GM23338 (cell line): ENCODE measurements at places on chromosomes 4 and X.

DNA sequence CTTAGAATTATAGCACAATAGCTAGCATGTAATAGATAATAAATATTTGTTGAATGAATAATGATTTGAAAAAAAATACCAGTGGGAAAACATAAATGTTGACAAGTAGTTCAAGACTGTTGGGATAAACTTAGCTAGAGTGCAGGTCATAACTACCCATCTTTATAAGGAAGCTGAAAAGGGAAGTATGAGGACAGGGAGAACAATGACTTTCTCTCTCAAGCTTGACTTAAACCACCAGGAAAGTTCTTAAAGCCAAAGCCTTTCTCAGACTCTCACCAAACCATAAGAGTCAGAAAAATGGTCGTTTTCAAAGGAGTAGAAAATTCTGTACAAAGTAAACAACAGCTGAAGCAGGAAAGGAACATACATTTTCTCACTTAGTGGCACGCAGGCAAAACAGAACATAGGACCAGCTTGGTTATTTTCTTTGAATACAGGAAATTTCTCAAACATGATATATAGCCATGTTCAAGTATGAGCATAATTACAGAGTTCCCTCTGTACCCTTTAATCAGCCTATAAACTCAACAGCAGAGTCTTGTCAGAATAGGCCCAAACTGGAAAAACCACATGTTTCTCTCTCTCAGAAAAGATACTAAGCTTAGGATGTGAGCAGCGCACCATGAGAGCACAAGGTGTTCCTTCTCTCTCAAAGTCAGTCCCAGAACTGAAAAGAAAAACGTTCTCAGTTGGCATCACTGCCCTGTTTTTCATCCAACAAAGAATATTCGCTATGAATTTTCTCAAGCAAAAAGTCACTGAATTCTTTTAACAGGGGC, 28.7 kb downstream of the MAPK10 start:
- no peak for DNase-seq

GRCh38 chrX:53268173-53268572, 13.2 kb downstream of the IQSEC2 start:
- DNase-seq = no peak

DNA sequence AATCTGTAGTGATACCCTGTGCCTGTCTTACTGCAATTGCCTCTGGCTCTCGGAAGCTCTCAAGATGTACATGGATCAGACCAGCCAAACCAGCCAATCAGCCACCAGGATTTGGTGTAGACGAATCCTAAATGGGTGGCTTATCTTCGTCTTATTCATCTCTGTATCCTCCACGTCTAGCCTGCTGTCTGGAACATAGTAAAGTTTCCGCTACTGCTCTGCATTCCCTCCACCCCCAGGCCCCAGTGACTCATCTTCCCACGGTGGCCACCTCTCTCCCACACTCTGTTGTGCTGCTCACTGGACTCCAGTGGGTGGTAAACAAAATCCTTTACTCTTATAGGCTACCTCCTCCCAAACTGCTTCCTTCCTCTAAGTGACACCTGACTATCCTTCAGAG, 37.8 kb downstream of the SEPTIN6 start:
- DNase-seq = no peak

- DNase-seq = no peak
These were observed 234.1 kb downstream of the GRXCR1 start for GRCh38 chr4:43126595-43126994.

DNA sequence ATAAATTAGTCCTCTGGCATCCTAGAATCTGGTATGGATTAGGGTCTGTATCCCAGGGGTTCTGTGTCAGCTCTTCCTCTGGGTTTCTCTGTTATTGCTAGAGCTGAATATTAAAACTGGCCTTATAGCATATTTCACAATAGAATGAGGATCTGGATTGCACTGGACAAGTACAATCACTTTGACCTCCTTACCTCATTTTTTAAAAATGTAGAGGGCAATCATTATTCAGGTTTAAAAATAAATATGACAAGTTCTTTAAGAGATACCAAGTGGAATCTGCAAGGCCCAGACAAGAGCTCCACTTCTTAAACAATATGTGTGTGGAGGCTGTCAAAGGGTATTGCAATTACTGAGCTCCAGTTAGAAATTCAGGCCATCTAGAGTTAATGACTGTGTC, 1.4 kb downstream of the PALLD start:
- DNase-seq = no peak

- DNase-seq = no peak
These were observed at the start of gene MYOZ2 for GRCh38 chr4:119135721-119136121. TSS of gene MYOZ2 (plus strand) at chr4:119135832. CDS start at chr4:119136526, 694 bp downstream.

DNA sequence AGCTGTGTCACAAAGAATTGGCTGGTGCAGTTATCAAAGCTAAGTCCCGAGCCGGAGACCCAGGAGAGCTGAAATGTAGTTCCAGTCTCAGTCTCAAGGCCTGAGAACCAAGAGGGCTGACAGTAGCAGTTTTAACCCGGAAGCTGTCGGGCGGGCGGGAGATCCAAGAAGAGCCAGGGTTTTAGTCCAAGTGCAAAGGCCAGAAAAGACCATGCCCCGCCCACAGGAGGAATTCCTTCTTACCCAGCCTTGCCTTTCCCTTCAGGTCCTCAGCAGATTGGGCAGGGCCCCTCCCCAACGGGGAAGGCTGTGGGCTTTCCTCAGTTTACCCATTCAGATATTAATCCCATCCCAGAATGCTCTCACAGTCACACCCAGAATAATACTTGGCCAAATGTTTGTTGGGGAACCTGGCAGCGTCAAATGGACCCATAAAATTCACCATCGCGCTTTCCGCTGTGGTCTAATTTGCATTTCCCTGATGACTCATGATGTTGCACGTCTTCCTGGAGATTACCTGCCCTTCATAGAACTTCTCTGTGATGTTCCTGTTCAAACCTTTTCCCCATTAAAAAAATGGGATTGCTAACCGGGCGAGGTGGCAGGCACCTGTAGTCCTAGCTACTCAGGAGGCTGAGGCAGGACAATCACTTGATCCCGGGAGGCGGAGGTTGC, 16.2 kb downstream of the MAEA start:
- no peak for DNase-seq

DNA sequence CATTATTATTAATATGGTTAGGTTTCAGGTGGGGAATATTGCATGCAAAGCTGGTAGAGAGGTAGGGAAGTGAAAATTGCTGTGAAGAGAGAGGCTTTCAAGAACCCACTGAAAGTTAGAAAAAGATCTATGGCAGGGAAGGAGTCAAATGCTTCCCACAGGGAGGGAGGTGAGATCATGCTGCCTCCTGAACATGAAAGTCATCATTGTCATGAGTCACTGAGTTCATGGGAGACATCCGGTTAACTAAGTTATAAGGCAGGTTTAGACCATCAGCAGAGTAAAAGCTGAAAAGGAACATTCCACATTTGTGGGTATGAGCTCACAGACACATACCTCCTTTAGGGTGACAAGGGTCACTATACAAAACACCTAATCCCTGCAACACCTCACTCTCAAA, 16.2 kb downstream of the GATB start:
- peak; percentile 18 for DNase-seq

- peak; percentile 9 for DNase-seq
These were observed 111.2 kb upstream of the TECRL start for GRCh38 chr4:64520421-64520820.

- no peak for DNase-seq
These were observed 23.0 kb downstream of the EPGN start for GRCh38 chr4:74331252-74331651.

DNA sequence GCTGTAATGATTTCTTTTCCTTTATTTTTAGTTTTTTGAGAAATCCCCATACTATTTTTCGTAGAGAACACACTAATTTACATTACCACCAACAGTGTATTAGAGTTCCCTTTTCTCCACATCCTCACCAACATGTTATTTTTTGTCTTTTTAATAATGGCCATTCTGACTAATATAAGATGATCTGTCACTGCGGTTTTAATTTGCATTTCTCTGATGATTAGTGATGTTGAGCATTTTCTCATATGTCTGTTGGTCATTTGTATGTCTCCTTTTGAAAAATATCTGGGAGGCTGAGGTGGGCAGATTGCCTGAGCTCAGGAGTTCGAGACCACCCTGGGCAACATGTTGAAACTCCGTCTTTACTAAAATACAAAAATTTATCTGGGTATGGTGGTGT, 30.2 kb downstream of the SPINK2 start:
- DNase-seq = no peak

GRCh38 chr4:131551306-131551705, 1597.8 kb upstream of the PCDH10 start:
- DNase-seq = no peak

- DNase-seq = no peak
These were observed 90.8 kb upstream of the TSPAN5 start for GRCh38 chr4:98749206-98749605.

DNA sequence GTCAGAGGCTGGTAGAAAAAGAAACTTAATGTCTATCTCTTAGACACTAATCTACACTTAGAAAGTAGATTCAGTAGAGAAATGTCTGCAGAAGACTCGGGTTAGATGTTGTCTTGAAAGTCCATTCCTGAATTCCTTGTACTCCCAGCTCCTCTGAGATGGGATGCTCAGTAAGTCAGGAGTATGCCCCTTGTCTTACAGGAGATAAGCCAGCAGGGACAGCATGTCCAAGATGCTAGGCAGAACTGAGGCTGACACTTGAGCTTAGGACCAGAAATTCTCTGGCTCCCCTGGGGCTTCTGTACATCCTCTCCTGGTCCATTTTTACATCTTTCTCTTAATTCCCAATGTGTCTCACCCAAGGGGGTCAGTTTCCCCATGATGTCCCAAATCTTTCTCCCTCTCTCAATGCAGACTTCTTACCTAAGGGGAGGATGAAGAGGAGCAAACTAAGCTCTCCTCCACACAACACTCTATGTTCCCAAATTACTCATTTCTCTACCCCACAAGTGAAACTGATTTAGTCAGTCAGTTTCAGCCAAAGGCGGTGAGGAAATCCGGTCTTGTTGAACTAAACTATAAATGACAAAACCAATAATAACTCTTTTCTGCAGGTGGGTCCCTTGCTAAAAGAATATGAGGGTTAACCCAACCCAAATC, 558.2 kb upstream of the DIPK2B start:
- no peak for DNase-seq

DNA sequence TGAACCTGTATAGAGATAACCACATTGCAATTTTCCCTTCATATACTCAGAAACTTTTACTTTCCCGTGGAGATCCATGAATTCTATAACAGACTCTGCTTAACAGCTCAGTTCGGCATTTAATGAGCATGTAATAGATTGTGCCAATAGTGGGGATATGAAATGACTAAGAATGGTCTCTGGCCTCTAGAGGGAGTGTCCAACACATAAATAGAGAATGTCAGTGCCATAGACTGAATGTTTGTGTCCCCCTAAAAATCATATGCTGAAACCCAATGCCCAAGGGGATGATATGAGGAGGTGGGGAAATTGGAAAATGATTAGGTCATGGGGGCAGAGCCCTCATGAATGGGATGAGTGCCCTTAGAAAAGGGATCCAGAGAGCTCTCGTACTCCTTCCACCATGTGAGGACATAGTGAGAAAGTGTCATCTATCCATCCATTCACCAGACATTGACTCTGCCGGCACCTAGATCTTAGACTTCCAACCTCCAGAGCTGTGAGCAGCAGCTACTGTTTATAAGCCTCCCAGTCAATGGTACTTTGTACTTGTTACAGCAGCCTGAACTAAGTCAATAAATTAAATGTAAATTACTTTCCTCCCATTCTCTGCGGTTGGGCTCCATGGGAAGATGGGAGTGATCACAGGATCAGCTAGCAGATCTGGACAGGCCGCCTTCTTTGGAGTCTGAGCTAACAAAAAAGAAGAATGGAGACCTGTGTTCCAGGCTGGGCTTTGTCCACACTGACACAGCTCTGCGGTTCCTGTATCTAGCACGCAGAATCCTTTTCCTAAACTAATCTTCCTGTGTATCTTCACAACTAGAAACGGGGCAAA, 28.1 kb upstream of the HPSE start:
- DNase-seq = peak; percentile 33

GRCh38 chr4:121326597-121326996, 54.2 kb downstream of the QRFPR start:
- DNase-seq = no peak

- no peak for DNase-seq
These were observed 469 bp downstream of the IRS4 start for GRCh38 chrX:108735679-108736508.

DNA sequence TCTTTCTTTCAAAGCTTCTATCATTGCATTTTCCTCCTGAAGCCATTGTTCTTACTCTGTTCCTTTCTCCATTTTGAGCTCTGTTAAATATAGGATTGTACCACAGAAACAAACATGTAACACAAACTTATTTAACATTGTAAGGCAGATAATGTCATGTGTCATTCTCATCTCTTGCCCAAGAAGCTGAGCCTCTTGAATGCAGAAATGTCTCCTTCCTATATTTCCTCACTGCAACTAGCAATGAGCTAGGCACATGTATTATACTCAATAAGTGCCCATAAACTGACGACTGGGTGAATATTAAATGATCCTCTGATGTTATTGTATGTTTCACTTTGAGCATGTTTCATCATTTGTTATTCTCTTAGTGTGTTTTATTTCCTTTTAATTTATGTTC, 56.7 kb upstream of the SLC7A11 start:
- no peak for DNase-seq

- DNase-seq = no peak
These were observed 13.8 kb downstream of the USP46 start for GRCh38 chr4:52645300-52645699.

DNA sequence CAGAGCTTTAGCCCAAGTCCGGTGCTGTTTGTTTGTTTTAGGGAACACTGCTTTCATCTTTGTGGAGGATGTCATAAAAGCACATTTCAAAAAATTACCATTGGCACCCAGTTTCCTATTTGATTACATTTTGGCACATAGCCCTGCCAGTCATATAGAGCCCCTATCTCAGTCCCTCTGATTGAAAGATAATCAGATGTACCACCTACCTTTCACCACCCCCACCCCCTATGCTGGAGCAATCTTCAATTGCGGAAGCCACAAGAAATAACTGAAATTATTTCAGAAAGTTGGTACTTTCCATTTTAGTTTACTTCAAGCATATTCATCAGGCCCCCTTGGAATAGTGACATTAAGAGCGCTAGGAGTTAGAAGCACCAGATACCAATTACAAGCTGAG, 136.7 kb upstream of the RPL34 start:
- DNase-seq = no peak
